ENCODE measurements at places on chromosomes 6 and 20.

DNA sequence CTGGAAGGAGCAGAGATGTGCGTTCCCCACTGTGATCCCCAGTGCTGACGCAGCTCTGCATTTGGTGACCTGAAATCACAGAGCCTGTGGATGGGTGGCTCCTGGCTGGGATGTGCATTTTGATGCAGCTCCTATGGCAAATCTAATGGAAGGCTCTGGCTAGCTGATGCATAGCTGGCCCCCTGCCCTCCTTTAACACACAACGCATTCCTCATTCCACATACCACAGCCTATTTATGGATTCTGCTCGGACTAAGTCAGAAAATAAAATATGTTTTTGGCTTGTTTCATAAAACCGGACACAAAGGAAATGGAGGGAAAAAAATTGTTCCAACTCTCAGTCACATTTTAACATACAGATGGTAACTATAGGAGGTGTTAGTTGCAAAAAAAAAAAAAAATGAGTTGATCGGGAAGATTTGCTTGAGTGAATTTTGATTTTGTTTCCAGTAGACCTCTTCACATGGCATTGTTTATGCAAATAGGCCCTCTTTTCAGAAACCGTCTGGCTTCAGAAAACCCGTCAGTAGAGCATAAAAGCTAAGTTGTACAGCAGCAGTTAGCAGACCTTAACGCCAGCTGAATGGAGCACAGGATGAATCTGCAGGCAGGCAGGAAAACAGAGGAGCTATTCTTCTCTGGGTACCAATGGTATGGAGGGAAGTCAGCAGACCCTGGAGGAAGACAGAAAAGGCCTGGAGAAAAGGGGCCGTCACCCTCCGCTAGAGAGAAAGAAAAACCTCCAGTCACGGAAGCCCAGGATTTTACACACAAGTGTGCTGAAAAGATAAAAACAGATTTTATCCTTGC lies 215.4 kb downstream of the HDGFL1 start:
- no peak for DNase-seq

GRCh38 chr6:141153563-141153962 lies 979.2 kb upstream of the GJE1 start:
- DNase-seq, result no peak

DNA sequence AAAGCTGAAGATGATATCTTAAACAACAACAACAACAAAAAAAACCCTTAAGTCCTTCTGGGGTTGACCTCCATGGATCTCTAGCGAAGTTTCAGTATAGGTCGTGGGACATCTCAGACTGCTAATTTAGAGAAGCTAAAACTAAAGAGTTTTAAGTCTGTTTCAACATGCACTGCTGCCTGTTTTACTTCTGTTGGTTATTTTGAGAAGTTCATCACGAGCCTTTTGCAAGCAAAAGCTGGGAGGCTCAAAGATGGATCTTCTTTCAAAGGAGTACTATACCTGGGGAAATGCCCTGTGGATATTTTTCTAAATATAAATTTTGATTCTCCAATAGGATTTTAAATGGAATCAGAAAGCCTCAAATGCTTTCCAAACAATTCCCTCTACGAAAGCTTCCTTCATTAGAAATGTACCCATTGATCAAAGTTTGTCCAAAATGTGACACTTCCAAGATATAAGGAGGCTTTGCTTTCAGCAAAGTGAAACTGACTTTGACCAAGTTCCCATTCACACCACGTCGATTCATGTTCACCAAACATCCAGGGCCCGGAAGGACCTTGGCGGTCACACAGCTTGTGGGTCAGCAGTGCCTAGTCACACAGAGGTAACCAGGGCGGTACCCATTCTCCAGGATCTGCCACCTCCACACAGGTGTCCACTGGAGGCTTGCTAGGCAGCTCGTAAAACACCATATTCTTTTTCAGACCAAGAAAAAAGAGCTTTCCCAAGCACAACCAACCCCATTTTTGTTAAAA lies 94.7 kb upstream of the QKI start:
- no peak for DNase-seq

DNA sequence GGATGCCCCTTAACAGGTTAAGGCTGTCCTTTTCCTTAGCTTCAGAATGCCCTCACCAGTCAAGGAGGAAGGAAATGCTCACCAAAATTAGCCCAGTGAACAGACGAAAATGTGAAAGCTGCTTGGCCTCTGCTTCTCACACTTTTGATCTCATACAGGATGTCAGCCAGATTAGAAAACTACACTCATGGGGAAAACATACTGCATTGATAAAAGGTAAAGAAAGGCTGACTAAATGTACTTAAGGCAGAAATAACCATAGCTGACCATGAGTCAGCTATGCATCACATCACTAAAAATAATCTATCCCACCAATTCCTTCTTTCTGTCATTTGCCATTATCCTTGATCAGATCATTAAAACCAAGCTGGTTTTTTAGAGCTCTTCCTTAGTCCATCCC lies 198.4 kb upstream of the TENT5A start:
- no peak for DNase-seq

- DNase-seq, result no peak
These were observed 9.7 kb downstream of the MOCS3 start for GRCh38 chr20:50968289-50968688.

DNA sequence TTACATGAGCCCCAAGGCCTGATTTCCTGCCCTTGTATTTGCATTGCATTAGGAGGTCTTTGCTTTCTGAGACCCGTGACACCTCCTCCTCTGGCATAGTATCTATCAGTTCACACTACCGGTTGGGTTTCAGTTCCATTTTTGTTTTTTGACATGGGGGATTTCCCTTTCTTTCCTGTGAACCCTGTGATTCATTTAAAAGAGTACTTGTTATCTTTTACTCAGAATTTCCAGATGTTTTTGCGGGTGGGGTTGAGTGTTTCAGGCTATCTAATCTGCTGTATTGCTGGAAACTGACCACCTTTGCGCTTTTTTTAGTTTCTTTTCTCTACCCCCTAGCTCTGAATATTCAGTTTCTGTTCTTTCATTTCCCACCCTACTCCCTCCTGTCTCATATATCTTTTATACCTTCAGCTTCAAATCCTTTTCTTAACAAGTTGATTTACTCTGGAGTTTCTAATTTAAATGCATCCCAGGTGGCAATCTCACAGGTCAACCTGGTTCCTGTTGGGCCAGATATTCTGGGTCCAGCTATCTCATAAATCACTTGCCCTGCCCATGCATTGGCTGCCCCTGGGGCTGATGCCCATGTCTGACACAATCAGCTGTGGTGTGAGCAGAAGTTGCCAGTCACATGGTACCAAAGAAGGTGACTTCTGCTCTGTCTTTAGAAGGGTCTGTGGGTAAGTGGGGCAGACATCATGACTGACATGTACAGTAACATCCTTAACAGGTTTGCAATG lies 14.3 kb upstream of the NCOA3 start:
- DNase-seq, result peak; percentile 75

DNA sequence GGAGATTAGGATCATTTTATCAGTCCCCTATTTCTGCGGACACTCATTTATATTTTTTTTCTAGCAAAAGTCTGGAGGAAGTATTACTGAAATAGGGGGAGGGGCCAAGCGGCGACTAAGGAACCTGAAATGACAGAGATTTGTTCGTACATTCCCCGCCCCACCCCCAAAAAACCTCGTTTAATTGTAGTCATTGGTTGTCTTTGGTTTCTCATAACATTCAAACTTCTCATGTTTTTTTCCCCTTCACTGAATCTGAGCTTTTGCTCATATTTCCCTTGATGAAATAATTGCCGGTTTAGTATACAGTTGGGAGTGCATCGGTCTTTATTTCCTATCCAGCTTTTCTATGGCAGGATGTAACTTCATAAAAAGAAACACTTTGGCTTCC lies 768 bp upstream of the FYN start:
- DNase-seq, result peak; percentile 46

DNA sequence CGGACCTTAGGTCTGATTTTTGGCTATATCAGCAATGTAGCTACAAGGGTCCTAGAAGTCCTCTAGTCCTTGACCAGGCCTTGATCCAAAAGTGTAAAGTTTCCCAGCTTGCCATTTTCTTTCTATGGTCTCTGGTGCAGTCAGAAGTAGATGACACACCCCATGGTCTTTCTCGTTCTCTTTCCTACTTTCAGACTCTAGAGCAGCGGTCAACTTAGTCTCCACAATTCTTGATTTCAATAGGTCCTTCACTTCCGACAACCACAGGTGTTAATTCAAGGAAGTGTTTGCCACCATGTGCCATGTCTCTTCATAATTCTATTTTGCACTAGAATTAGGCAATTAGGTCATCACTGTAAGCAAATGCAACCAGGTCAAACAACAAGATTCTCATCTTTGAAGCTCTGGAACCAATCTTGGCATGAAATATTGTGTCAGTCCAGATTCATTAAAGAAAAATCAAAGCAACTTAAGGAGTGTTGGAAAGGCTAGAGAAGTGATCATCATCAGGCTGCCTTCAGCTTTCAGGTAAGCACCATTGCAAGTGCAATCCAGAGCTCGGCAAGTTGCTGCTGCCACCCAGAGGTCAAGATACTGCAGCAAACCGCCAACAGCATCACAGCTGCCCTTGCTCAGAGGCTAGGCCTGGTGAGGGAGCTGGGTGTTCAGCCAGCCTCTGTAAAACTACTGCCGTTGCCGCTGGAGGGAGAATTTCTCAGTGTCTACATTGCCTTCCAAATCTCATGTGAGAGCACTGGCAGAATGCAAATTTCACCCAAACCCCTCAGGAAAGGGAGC lies 5.6 kb upstream of the SYNE1 start:
- DNase-seq, result no peak

- no peak for DNase-seq
These were observed 225.9 kb downstream of the SMOC2 start for GRCh38 chr6:168666699-168667427.

DNA sequence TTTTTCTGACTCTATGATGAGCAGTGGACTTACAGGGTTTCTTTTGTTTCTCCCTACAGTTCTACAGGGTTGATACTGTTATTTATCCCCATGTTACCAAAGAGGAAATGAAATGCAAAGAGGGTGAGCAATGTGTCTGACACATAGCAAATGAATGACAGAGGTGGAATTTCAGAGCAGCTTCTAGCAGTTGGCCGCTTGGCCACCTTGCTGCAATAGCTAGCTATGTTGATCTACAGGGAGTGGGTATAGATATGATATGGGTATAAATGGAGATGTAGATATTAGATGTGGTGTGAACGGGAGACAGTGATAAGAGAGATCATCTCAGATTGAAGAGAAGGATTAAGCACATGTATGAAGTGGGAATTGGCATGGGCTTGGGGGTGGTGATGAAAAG lies 10.9 kb upstream of the SLC22A3 start:
- DNase-seq, result no peak

DNA sequence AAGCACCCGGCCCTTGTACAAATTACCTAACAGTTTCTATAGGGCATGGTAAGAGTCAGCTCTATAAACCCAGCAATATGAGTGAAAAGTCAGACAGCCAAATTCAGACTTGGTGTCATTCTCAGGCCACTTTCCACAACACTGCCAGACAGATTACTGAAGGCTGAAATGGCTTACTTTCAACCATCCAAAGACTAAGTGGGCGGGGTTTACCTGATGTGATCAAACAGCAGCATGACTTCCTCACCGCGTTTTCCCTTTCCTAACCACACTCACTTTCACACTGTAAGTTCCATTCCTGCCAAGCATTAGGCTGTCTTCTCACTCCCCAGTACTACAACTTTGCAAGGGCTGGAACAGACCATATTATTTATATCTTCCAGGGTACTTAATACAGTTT lies 85.9 kb downstream of the SMLR1 start:
- peak; percentile 16 for DNase-seq

GRCh38 chr6:111793711-111794111 lies 79.5 kb downstream of the FYN start:
- no peak for DNase-seq

- no peak for DNase-seq
These were observed 163.3 kb downstream of the CD83 start for GRCh38 chr6:14280766-14281293.

DNA sequence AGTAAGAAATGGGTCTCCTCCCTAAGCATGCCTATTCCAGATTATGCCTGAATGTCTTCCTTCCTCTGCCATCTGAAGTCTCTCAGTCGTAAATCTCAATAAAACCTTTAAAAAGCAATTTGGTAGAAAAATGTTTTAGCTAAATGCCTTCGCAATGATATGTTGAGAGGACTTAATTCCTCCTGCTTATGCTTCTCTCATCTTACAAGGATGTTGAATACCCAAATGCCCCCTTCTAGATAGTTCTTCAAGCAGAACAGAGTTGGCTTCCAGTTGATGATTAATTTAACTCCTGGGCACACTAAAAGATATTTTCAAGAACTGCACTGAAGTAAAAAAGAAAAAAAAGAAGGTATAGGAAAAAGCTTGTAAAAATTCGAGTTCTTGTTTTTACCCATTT lies 275.0 kb upstream of the SPTLC3 start:
- no peak for DNase-seq

DNA sequence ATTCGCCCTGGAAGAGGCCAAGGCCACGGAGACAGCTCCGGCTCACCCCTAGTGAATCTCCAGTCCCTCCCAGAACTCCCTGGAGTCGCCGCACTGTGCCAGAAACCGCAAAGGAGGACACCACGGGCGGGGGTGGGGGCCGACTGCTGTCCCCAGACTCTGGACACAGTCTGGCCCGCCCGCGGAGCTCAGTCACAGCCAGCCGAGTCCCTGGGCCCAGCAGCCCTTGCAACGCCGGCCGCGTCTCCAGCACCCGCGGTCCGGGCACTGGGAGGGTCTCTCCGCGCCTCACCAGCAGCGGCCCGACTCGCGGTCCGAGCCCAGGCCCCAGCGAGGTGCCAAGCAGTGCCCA lies 518 bp downstream of the PEX6 start:
- DNase-seq, result no peak

DNA sequence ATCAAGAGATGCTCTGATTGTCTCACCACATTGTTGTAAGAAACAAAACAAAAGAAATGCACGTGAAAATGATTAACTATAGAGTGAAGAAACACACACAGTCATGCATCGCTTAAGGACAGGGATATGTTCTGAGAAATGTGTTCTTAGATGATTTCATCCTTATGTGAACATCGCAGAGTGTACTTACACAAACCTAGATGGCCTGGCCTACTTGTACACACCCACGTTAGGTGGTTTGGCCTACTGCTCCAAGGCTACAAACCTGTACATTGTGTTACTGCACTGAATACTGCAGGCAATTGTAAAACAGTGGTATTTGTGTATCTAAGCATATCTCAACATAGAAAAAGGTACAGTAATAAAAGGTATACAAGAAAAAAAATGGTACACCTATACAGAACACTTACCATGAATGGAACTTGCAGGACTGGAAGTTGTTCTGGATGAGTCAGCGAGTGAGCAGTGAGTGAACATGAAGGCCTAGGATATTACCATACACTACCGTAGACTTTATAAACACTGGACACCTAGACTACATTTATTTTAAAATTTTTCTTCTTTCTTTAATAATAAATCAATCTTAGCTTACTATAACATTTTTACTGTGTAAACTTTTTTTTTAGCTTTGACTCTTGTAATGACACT lies 48.6 kb downstream of the FKBP5 start:
- no peak for DNase-seq

GRCh38 chr20:34983995-34984735 lies 28.5 kb downstream of the MYH7B start:
- no peak for DNase-seq

DNA sequence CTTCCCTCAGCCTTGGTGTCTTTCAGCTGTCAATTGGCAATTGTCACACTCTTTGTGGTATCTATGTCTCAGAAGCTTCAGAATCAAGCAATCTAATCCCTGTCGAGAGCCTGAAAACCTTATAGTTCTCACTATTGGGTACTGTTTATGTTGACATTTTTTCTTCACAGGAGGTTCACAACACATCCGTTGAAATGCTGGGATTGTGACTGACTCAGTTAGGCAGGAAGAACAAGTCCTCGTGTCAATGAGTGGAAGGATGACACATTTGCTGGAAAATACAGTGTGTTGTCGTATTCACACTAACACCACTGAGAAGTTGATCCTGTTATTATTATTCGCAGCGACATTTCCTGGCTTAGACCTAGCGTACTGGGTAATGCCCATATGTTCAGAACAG lies 163.9 kb upstream of the CITED2 start:
- no peak for DNase-seq

All from stimulated activated CD4-positive, alpha-beta T cell treated with anti-CD3 and anti-CD28 coated beads, Interleukin-12 subunit alpha, Interleukin-12 subunit beta, amount 100 ng/mL, for 48 hours (primary cell).